NCI-H69 (cell line): ENCODE measurements at places on chromosomes 7 and 10.

DNA sequence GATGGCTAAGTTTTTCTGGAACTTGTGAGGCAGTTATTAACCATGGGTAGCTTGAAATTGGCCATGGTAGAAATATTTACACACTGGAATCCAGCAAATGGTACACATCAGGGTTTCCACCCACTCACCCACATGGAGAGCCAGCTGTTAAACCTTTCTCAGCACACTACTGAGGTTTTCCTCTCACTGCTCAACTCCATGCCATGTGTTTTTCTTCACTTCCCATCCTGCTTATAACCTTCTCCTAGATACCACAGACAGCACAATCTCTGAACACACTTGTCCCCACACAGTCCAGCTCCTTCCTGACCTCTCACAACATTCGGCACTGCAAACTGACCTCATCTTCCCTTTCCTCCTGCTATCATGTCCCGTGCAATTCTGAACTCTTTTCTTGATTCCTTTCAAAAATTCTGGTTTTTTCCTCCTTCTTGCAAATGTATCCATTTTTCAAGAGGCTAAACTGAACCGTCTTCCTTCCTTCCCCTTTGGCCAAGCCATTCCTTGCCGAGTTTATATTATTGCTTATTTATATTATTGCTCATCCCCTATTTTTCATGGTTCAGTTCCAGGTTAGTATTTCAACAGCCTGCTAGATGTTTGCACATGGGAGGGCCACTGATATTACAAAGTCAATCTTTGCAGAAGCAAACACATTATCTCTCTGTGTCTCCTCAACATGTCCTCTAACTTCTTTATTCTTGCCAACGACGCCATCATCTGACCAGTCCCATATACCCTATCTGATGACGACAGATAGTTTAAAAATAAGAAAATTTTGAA, 606.4 kb downstream of the SORCS1 start:
- peak; percentile 11 for DNase-seq

- peak; percentile 27 for DNase-seq
These were observed 4.5 kb downstream of the ARID5B start for GRCh38 chr10:61905837-61906561.

GRCh38 chr10:44968091-44968490, 8.5 kb downstream of the RASSF4 start:
- no peak for DNase-seq

DNA sequence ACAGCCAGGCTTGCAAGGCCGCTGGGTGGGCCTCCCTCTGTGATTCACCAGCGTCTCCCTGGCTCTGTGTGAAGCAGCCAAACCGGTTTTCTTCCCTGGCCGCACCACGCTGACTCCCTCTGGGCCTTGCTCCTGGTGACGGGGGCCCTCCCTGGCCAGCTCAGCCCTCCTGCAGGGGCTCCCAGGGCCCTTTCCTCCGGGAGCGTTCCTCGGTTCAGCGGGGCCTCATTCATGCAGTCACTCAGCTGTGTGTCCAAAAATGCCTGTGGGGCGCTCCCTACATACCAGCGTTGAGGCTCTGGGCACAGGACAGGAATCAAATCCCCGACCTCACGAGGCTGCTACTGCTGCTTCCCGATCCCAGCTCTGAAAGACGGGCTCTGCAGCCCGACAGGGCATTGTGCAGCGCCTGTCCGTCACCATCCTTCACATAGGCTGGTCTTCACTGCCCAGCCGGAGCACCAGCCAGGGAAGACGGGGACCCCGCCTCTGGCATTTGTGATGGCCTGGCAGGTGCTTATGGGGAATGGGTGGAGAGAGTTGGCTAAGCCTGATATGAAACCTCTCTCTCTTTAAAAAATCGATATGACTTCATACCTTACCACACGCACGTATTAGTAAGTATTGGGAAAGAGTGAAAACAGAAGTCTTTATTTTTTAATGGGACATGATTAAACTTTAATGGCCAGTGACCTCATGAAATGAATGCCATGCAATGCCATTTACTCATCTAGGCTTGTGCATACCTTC, 110.0 kb upstream of the SHH start:
- no peak for DNase-seq

DNA sequence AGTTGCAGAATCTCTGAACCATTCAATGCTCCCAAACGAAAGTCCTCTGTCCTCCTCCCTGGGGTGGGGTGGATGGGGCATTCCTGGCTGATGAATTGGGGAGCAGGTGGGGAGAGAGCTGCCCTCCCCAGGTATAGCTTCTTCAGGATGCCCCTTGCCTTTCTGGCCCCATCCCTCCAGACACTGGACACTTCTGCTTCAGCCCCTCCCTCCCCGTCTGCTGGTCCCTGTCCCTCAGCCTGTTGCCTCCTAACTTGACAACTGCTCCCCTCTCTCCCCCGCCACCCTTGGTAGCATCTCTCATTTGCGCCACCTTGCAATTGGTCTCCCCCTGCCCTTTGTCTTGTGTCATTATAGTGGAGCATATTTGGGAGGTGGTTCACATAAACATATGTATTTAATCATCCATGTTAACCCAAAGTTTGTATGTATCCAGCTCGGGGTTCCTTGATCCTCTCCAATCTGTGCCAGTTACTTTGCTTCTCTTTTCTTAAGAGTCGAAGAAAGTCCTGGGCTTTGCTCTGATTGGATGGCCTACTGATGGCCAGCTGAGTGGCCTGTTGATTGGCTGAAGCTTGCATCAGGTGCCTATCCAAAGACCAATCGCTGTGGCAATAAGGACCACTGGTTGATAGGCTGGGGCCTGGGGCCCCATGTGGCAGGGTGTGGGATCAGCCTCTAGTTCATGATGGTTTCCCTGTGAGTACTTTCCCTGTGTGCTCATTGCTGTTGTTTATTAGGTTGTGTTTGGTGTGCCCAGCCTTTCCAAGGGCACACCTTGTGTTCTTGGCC, 4.0 kb upstream of the GCK start:
- no peak for DNase-seq

DNA sequence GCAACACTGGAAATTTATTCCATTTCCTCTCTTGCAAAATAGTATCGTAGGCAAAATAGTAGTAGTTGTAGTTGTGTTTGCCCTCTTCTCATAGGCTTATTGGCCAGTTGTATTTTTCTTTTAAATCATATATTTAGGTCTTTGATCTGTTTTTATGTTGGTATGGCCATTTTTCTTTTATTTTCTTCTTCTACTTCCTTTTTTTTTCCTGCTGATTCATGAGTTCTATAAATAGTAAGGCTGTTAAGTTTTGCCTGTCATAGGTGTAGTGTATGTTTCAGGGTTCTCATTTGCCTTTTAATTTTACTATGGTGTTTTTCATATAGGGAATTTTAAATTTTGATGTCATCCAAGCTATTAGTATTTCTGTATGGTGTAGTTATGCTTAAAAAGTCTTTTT, 25.4 kb upstream of the MRC1 start:
- DNase-seq: no peak

DNA sequence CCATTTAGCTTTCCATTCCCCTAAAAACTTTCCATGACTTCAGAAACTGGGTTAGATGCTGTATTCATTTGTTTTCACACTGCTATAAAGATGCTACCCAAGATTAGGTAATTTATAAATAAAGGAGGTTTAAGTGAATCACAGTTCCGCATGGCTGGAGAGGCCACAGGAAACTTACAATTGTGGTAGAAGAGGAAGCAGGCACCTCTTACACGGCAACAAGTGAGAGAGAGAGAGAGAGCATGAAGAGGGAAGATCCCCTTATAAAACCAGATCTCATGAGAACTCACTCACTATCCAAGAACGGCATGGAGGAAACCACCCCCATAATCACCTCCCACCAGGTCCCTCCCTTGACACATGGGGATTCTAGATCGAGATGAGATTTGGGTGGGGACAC, 336.8 kb downstream of the TFEC start:
- DNase-seq: no peak

DNA sequence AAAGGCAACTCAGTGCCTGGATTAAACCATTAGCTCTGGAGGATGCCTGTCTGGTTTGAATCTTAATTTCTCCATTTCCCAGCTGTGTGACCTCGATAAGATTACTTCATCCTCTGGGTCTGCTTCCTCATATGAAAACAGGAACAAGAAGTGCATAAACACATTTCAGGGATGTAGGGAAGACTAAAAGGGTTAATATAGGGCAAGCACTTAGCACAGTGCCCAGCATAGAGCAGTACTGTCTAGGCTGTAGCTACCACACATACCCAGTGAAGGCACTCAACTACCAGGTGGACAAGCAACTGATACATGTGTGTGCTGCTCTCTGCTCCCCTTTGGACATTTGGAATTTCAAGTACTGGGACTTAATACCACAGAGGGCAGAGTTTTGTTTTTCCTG, 85.4 kb downstream of the KCNMA1 start:
- DNase-seq: no peak

DNA sequence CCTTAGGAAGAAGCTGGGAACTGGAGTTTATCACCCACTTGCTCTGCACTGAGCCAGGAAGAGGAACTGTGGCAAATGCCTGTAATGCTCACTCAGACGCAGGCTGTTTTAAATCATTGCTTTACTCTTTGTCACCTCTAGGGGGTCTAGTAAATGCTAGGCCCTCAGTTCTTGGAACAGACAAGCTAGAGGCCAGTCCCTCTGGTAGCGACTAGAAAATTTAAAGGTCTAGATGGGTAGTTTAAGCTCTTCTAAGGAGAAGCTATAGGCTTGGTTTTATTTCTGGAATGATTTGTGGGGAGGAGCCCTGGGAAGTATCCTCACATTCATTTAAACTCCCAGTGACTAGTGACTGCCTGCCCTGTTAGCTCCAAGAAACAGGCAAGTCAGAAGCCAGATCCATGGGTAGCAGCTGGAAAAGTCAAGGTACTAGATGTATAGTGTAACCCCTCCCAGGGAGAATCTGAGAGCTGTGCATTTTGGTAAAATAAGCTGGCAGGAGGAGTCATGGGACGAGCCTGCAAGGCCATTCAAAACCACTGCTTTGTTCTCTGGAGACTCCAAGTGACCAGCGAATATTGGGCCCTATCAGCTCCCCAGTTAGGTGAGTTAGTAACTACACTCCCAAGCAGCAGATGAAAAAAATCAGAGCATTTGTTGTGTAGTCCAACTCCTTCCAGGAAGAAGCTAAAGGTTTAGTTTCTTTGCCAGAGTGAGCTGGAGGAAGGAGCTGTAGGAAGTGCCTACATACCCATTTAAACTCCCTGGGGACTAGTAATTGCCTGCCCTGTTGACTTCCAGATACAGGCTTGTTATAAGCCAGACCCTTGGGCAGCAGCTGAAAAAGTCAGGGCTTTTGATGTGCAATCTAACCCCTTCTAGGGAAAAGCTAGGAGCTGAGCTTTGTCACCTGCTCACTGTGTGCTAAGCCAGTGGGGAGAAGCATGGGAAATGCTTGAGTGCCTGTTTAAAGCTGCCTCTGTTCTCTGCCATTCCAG, 68.9 kb downstream of the DYNC1I1 start:
- DNase-seq: peak; percentile 82

DNA sequence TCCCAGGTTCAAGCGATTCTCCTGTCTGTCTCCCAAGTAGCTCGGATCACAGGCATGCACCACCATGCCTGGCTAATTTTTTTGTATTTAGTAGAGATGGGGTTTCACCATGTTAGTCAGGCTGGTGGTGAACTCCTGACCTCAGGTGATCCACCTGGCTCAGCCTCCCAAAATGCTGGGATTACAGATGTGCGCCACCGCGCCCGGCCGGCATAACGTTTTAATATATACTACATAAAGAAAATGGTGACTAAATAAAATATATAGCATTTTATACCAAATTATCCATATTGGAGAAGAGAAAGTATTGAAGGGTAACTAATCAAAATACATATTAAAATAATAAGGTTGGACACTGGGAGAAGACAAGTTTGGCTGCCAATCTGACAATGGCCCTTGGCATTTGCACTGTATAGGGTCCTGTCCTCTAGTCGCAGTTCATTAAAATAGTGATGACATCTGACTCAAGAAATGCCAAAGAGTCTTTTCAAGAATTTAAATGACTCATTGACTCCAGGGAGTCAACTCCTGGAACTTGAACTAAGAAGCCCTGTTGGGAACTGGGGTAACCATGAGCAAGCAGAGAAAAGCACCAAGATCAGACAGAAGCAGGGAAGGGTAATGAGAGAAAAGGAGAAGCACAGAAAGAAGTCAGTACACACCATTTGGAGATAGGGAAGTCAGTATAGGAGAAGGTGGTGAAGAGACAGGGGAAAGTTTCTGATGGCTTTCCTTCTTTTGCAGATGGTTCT, 91.1 kb downstream of the CH25H start:
- DNase-seq: no peak

GRCh38 chr10:124058346-124059003, 34.9 kb downstream of the CHST15 start:
- no peak for DNase-seq

DNA sequence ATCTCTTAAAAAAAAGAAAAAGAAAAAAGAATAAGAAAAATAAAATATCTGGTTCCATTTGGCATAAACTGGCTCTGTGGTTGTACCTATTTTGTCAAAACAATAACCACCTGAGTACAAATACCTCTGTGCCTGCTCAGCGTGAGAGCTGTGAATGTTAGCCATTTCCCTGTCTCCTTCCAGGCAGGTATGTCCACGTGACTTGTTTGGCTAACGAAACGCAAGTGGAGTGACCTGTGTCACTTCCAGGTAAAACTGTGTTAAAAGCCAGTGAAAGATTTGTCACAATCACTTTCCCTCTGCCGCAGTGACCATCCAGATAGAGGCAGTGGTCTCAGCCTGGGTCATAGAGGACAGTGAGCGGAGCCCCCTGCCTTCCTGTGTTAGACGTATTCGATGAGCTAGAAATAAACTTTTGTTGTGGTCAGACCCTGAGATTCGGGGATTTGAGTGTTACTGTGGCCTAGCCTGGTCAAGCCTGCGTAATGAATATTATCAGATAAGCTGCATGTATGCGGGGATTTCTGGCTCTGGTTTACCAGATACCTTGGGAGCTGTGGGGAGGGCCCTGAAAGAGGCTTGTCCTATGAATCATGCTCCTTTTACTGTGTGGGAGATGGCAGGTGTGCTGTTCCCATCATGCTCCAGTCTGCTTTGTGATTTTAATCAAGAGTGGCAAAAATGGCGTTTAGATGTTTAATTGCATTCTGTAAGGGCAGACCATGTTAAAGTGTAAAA, 3.8 kb downstream of the PTER start:
- DNase-seq: peak; percentile 65

DNA sequence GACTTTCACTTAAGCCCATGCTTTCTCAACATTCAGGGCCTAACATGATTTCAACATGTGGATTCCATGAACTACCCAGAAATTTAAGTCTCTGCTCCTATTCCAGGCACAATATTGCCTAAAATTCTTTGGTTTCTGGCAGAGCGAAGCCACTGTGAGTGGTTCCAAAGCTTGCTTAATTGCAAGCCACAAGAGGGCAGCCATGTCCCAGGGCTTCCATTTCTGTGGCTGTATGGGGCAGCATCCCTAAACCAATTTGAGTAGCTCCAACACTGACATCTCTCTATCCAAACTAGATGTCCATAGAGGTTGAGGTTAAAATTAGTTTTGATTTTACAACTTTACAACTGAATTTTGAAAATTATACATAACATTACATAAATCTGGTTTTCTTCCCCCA, 56.3 kb upstream of the MDFIC start:
- peak; percentile 80 for DNase-seq

DNA sequence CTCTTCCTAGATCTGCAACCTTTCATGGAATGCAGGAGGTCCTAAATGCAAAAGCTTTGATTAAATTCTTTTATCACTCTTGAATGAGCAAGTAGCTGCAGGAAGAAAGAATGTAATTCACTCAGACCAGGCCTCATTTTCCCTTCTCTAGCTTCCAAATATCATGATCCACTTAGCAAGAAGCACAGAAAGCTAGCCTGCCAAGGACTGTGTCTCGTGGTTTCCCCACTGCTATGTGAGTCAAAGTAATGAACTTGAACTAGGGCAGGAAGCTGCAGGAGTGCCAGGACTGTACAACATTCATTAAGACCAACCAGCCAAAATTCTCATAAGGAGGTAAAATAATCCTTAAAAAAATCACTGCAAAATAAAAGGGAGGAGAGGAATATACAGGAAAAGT, 379.2 kb downstream of the CALN1 start:
- no peak for DNase-seq

- no peak for DNase-seq
These were observed 5.1 kb upstream of the TACC2 start for GRCh38 chr10:121983852-121984251.
